ENCODE measurements at places on chromosomes 2 and 18. TPM values are rescaled to one million over a fixed set of nuclear protein-coding genes. Genes with fewer than 3 reads are reported as not detected.

Gene KYNU
- 0.76 TPM for polyA plus RNA-seq

Gene RELCH
- polyA plus RNA-seq: 14.1 TPM

Gene FN1
- polyA plus RNA-seq: 373 TPM

Gene HNMT
- 26.9 TPM for polyA plus RNA-seq

Gene INPP5D
- 8.9 TPM for polyA plus RNA-seq

Gene LONRF2
- 1.2 TPM for polyA plus RNA-seq

Gene TTC32
- 15.1 TPM for polyA plus RNA-seq

Gene CAPN14
- 0.09 TPM for polyA plus RNA-seq

Gene SOX11
- polyA plus RNA-seq: 39.0 TPM

Gene NTSR2
- polyA plus RNA-seq: not detected

Gene ARHGEF33
- polyA plus RNA-seq: 1.6 TPM

Gene CRYGD
- polyA plus RNA-seq: not detected

Gene CNTNAP5
- polyA plus RNA-seq: 0.06 TPM

Gene UBXN4
- 66.9 TPM for polyA plus RNA-seq

Gene CXCR1
- polyA plus RNA-seq: not detected

Measured in hindlimb muscle (tissue), 1 donor.